Cortex of kidney (tissue), 1 donor: ENCODE measurements at places on chromosomes 6 and 20.

DNA sequence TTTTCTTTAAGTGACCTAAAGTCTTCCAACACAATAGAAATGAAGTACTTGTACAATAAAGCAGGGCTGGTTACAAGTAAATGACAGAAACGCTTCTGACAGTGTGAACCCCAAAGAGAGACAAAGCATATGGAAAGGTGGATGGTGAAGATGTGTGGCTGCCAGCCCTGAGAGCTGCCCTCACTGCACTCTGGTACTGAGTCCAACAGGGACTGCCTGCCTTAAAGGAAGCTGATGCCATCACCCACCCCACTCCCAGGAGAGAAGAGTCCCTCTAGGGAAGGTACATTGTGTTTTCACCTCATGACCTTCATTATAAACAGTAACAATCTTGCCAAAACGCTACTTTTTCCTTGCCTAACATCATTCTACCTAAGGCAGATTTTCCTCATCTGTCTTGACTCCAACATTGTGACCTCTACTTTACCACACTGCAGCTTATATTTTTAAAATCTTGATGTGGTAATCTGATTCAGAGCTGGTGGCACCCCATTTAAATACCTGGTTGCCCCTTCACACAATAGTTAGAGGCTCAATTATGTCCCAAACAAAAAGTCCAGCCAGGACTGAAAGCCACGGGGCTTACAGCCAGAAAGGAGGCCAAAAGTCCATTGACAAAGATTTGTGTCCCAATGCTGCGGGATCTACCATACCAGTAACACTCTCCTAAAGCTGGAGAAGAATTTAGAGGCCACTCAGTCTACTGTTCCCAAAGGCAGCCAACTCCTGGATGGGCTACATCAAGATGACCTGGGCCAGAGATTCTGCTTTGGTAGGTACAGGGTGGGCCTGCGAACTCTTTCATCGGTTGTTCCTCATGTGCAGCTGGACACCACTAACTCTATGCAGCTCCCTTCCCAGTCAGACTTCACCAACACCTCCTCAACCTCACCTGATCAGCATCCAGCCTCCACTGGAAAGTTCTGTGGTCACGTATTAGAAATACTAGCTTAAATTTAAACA, 4.4 kb downstream of the APMAP start:
- DNase-seq, result no peak

- DNase-seq, result no peak
These were observed 193.0 kb upstream of the PROKR2 start for GRCh38 chr20:5509803-5510202.

DNA sequence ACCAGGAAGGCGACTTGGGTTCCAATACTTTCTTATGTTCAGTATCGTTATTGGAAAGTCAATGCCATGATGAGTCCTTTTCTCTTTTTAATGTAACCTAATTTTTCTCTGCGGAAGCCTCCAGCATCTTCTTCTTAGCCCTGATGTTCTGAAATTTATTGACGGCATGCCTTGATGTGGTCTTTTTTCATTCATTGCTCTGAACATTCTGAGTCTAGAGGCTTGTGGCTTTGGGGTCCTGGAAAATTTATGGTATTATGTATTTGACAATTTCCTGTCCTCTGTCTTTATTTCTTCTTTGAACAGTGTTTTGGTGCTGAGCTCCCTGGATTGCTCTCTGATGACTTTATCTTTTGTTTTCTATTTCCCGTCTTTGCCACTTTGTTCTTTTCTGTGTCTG, 28.7 kb upstream of the MAS1 start:
- no peak for DNase-seq

GRCh38 chr6:119749335-119749734, 399.8 kb upstream of the MAN1A1 start:
- DNase-seq, result no peak

DNA sequence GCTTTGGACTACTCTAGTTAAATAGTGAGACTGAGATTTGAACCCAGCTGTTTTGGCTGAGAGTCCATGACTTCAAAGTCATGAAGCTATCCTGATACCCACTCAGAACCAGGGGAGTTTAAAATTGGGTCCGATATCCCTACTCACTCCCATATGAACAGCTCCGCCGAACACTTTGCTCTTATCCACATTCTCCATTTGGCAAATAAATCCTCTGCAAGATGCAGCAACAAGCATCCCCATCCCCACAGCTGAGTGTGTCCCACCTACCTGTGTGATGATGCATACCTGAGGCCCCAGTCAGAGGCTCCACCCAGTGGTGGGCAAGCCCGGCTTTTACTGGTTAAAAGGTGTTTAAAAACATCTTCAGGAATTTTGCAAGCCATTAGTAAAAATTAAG, 108.3 kb upstream of the SLC24A3 start:
- DNase-seq, result no peak

- DNase-seq, result no peak
These were observed 4.6 kb upstream of the GJB7 start for GRCh38 chr6:87333591-87334181.

- no peak for DNase-seq
These were observed 7.8 kb downstream of the CCDC170 start for GRCh38 chr6:151501511-151502136.

- DNase-seq, result no peak
These were observed 119.0 kb upstream of the RPS6KA2 start for GRCh38 chr6:166745801-166746668.

- no peak for DNase-seq
These were observed 37.6 kb upstream of the SUPT3H start for GRCh38 chr6:45415315-45415714.

DNA sequence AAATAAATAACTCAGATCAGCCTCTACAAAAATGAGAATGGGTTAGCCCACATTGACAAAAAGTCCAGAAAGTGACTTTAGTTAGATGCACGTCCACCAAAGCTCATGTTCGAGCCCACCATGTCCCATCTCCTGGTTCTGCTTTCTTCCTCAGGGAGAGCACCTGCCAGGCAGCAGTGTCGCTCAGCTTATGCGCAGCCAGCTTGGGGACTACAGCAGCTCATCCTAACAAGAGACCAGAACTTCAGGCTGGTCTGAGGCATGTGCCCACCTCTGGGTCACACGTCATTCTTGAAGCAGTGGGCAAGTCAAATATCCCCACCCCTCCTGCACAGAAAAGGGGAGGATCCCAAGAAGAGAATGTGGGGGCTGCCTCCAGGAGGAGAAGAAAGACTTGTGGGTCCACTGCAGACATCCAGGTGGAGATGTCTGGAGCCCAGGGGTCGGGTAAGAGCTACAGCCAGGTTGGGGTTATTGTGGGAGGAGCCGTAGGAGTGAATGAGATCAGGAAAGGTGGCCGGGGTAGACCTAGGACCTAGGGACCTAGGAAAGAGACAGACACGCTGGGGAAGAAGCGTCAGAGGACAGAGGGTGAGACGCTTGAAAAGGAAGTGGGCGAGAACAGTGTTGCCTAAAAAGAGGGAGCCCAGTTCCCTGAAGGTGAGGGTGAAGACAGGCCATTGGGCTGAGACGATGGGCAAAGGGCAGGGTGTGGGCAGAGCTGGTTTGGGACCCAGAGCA, 52.5 kb downstream of the SSR1 start:
- no peak for DNase-seq

- DNase-seq, result no peak
These were observed 86.4 kb upstream of the RIPOR2 start for GRCh38 chr6:25022140-25022553.

DNA sequence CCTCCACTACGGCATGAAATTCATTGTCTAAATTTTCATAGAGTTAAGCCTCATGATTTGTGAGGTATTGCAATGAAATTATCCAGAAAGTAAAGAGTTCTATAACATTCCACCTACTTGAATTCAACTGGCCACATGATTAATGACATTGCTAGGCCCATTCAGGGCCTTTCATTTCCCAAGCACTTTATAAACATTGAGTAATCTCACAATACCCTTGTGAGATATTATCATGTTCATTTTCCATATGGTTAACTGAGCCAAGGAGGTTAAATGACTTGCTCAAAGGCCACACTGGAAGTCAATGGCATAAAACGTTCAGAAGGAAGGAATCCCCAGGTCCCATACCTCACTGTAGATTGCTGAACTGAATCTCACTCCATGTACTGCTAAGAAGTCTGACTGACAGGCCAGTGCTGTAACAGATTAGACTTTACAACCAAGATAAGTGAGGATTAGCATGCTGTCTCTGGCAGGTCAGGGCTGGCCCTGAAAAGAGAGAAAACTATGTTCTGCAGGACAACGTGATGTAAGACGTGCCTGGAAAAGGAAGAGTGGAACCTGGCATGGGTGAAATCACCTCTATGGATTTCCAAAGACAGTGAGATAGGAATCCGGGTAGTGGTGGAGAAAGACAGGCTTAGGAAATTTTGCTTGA, 75.9 kb upstream of the SPACA1 start:
- no peak for DNase-seq

DNA sequence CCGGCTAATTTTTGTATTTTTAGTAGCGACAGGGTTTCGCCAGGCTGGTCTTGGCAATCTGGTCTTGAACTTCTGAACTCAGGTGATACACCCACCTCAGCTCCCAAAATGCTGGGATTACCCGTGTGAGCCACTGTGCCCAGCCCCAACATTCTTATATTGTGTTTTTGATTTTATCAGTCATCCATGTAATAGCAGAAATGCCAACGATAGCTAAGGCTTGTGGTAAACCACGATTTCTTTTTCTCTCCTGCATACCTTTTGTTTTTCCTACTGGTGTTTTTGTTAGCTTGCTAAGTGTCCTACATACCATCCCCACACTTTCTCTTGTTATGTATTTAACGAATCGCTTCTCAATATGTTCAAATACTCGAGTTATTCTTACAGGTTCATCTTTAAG, 12.1 kb downstream of the PHACTR2 start:
- DNase-seq, result no peak

DNA sequence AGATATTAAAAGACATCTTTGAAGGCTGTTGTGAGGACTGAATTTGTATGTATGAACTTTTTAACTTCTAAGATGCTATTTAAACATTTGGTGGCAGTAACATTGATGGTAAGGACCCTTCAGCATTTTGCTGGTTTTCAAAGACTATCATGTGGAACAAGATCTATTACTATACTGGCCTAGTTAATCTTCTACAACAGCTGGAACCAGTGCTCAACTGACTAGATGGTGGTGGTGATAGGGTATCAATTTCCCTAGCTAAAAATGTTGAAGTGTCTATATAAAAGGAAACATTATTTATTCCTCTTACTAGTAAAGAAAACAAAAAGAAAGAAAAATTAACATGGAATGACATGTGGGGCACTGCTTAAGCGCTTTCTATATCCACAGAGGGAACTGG, 195.7 kb downstream of the TASP1 start:
- DNase-seq, result no peak

GRCh38 chr20:15772826-15773225, 800.4 kb downstream of the KIF16B start:
- DNase-seq, result no peak

GRCh38 chr6:113645576-113645970, 211.6 kb upstream of the MARCKS start:
- no peak for DNase-seq

DNA sequence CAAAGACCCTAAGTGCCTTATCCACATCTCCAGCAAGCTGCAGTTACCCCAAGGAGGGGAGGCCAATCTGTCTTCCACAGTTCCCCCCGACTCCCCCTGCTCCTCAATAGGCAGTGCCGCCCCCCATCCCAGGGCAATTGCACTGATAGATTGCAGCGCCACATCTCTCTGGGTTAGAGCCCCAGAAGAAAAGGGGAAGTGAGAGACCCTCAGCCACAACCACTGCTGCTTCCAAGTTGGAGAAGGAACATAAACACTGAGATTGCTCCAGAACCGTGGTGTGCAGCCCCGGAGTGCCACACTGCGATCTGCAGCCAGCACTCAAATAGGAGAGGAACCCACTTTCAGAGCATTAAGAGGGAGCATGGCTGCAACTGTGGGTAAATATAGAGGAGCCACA, 101.5 kb downstream of the RWDD2A start:
- DNase-seq, result no peak

DNA sequence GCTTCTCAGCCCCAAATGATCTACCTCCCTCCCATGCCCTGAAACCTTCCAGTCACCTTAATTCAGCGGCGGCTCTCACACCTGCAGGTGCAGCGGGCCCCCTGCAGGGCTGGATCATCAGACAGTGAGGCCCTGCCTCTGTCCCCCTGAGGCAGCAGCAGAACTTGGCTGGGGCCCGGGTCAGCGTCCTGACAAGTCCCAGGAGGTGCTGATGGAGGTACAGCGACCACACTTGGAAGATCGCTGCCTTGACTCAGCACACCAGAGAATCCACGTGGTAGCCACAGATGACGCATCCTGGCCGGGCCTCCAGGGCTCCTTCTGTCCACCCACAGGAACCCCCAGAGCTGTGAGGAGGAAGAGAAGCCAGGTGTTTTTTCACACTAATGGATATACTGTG, 116.4 kb upstream of the THBS2 start:
- DNase-seq, result no peak

GRCh38 chr6:1613688-1614447, 4.2 kb downstream of the FOXC1 start:
- DNase-seq, result no peak

DNA sequence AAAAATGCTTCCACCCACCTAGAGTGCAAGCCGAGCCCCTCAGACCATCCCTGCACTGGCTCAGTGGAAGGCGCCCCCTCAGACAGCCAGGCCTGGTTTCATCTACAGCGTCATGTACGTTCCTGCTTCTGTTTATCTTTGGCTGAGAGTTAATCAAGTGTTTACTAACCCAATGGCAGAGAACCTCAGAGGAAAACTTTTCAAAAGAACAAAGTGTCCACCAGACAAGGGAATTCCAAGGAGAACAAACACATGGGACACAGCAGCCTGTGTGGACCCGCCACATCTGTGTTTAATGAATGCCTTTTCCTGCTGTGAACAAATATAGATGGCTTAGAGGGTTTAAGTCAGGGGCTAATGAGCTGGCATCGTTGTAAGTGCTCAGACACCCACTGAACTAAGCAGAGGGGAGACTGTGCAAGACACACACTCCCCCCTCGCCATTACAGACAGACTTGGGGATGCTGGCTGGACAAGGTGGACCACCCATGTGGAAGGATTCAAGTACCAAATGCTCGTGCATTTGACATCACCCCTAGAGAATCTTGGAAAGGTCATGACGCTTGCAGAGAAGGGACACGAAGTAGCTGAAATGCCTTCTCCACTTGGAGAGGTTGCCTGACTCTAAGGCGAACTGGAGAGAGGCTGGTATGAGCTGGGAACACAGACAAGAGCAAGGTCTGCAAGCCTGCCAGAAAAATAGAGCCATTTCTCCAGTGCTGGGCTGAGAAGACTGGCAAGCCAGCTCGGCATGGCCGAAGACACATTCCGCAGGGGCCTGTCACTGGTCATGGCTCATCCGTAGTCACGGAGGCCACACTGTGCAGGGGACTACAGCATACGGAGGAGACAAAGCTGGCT, 53.5 kb upstream of the NXT1 start:
- no peak for DNase-seq

- no peak for DNase-seq
These were observed 170.6 kb downstream of the CARMIL1 start for GRCh38 chr6:25449774-25450173.
